GM23248 (cell line): ENCODE measurements at places on chromosomes 4 and X. TPM values are rescaled to one million over a fixed set of nuclear protein-coding genes. Genes with fewer than 3 reads are reported as not detected.

DNA sequence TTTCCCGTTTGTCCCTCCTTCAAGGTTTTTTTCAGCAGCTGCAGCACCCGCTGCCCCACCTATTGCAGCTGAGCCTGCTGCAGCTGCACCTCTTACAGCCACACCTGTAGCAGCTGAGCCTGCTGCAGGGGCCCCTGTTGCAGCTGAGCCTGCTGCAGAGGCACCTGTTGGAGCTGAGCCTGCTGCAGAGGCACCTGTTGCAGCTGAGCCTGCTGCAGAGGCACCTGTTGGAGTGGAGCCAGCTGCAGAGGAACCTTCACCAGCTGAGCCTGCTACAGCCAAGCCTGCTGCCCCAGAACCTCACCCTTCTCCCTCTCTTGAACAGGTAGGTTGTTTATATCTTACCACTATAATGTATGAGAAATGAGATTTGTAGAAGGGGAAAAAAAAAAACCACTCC is 4.5 kb downstream of the PRR27 start:
- H3K27ac ChIP-seq: no peak overlapping the region
- no peak for DNase-seq
- H3K36me3 ChIP-seq: no peaks in the 10 kb centered on the region

DNA sequence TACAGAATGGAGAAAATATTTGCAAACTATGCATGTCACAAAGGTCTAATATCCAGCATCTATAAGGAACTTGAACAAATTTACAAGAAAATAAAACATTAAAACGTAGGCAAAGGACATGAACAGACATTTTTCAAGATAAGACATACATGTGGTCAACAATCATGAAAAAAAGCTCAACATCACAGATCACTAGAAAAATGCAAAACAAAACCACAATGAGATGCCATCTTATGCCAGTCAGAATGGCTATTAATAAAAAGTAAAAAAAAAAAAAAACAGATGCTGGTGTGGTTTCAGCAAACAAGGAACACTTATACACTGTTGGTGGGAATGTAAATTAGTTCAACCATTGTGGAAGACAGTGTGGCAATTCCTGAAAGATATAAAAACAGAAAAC is 75.8 kb upstream of the IL13RA2 start:
- no peaks in the 10 kb centered on the region for H3K36me3 ChIP-seq
- H3K27ac ChIP-seq: no peak overlapping the region
- H3K4me3 ChIP-seq: no peak overlapping the region

GRCh38 chr4:107220976-107221375 is 184.9 kb upstream of the DKK2 start:
- H3K27ac ChIP-seq: no peak overlapping the region
- H3K36me3 ChIP-seq: no peaks in the 10 kb centered on the region
- DNase-seq: peak; percentile 10
- H3K27me3 ChIP-seq: no peaks in the 10 kb centered on the region

- H3K4me1 ChIP-seq: no peaks in the 10 kb centered on the region
- H3K27ac ChIP-seq: no peak overlapping the region
- no peaks in the 10 kb centered on the region for H3K27me3 ChIP-seq
- no peaks in the 10 kb centered on the region for H3K36me3 ChIP-seq
- no peak overlapping the region for H3K4me3 ChIP-seq
Measured at GRCh38 chr4:162849937-162850336, 316.8 kb downstream of the NAF1 start.

DNA sequence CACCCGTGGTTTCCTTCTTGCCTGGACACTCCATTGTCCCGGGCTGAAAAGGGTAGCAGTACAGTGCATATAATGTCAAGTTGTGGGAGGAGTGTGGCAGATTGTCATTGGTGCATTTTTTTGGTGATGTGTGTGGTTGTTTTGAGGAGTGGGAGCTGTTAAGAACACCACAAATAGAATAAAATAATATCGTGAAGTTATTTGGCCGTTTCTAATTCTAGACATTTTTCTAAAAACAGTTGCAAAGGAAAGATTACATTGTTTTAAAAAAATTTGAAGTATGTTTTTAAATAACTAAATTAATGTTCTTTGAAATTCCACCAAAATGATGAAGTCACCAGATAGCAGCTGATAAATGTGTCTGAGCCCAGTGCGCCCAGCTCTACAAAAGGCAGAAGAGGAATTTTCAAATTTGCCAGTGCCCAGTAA is 1.3 kb downstream of the PKD2 start:
- peak; percentile 59 for DNase-seq
- H3K36me3 ChIP-seq: no peaks in the 10 kb centered on the region
- H3K4me1 ChIP-seq: peaks cover 47% of the 10 kb centered on the region
- no peaks in the 10 kb centered on the region for H3K27me3 ChIP-seq
- H3K4me3 ChIP-seq: peak overlapping the region; percentile 87

- no peak overlapping the region for H3K4me3 ChIP-seq
- H3K4me1 ChIP-seq: no peaks in the 10 kb centered on the region
- no peaks in the 10 kb centered on the region for H3K36me3 ChIP-seq
- DNase-seq: no peak
- H3K27ac ChIP-seq: no peak overlapping the region
Measured at GRCh38 chr4:133592106-133592505, 443.0 kb downstream of the PCDH10 start.

- no peak for DNase-seq
- H3K4me3 ChIP-seq: no peak overlapping the region
- H3K4me1 ChIP-seq: no peaks in the 10 kb centered on the region
Measured at GRCh38 chr4:2141022-2141761, 82.1 kb downstream of the NAT8L start.

DNA sequence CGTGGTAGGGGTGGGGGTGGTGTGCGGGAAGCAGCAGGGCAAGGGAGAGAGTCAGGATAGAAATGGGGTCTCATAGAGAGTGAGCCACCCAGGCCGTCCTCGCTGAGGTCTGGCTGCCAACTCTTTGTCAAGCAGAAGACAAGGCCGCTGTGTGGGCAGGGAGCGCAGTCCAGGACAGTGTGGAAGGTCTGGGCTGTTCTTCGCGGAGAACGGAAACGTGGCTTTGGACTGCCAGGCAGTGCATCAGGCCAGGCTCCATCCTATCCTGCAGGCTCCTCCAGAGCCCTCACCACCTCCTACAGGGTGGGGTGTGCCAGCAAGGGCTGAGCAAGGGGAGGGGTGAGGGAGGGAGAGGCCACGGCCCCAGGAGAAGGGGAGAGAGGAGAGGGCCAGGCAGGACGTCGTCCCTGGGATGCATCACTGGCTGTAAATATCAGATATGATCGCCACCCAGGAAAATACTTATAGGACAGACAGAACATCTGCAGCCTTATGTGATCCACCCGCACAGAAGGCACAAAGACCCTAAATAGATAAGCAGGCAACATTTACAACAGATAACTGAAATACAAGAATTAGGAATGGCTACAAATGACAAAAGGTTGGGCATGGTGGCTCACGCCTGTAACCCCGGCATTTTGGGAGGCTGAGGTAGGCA is 85.3 kb downstream of the ABLIM2 start:
- H3K4me3 ChIP-seq: no peak overlapping the region
- H3K27ac ChIP-seq: no peak overlapping the region
- H3K36me3 ChIP-seq: no peaks in the 10 kb centered on the region
- H3K4me1 ChIP-seq: no peaks in the 10 kb centered on the region
- no peak for DNase-seq
- H3K27me3 ChIP-seq: peaks cover 69% of the 10 kb centered on the region

DNA sequence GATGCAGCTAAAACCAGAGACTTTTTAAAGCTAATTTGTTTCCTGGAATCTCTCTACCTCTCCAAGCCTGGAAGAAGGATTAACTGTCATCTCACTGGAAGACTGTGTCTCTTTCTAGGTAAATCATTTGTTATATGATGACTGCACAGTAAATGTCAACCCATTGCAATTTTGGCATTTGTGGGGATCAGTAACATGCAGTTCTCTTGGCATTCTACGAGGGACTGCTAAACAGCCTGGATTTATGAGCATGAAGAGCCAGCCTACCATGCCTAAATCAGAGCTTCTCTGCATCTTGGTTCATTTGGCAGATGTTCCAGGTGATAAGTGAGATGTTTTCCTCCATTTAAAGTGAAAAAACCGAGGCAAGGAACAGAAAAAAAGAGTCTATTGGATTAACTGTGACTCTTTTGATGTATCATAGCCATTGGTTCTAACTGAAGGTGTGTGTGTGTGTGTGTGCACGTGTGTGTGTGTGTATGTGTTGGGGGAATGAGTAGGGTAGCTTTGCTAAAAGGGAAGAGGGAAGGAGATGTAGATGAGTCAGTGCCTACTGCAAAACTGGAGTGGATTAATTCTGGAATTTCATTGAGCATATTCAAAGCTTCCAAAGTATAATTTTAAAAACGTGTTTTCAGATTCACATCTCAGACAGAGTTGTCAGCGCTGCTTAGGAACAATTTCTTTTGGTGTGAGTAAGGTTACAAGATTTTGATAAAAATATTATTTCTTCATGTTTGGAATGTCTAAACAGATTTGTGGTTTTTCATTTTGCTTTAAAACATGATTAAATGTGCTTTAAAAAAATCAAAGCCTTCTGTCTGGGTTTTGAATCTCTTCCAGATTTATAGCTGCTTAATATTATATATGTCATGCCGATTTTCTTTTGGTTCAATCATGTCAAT is 123.2 kb upstream of the LNX1 start:
- H3K27me3 ChIP-seq: no peaks in the 10 kb centered on the region
- H3K27ac ChIP-seq: peak overlapping the region; percentile 53
- H3K4me1 ChIP-seq: peaks cover 41% of the 10 kb centered on the region
- H3K4me3 ChIP-seq: peak overlapping the region; percentile 38
- DNase-seq: peak; percentile 82

- no peaks in the 10 kb centered on the region for H3K4me1 ChIP-seq
- H3K4me3 ChIP-seq: no peak overlapping the region
- H3K36me3 ChIP-seq: no peaks in the 10 kb centered on the region
- DNase-seq: no peak
Measured at GRCh38 chr4:69773484-69773883, 13.1 kb upstream of the SULT1B1 start.

Gene RTL3
- total RNA-seq: under 0.01 and 0.11 TPM in 2 replicates

Gene EREG
- 4.2 and 4.4 TPM in 2 replicates for total RNA-seq
